ENCODE measurements at places on chromosomes 3 and 15.

GRCh38 chr3:117665296-117665695 is 955.7 kb downstream of the TUSC7 start:
- DNase-seq, result no peak

DNA sequence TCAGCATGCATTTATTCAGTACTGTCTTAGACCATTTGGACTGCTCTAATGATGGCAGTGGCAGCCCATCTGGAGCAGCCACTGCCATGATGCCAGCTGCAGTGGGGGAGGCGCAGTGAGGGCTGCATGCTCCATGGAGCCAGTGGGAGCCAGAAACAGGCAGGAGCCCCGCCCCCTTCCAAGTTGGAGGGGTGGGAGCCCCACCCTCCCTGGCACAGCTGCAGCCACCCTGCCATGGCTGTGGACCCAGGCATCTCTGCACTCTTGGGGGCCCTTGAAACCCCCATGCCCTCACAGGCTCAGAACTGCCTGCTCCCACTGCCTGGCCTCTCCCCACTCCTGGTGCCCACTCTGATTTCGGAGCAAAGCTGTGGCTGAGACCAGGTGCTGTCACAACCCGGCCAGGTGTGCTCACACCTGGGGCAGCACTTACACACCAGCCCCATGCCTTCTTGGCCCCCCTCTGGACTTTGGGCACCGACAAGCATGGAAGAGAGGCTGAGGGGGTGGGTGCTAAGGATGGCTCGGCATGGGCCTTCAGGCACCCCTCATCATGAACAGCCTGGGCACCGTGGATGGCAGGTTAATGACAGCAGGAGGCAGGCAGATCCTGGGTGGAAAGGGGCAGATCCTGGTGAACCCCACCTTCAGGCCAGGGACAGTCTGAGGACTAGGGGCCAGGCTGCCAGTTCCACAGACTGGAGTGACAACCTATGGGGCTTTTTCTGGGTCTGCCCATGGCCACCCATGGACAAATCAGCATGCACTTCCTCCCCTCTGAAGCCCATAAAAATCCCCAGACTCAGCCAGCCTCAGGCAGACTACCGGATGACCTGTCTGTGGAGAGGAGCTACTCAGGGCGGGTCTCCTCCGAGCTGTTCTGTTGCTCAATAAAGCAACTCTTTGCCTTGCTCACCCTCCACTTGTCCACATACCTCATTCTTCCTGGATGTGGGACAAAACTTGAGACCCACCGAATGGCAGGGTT is 18.3 kb downstream of the TBC1D21 start:
- no peak for DNase-seq

DNA sequence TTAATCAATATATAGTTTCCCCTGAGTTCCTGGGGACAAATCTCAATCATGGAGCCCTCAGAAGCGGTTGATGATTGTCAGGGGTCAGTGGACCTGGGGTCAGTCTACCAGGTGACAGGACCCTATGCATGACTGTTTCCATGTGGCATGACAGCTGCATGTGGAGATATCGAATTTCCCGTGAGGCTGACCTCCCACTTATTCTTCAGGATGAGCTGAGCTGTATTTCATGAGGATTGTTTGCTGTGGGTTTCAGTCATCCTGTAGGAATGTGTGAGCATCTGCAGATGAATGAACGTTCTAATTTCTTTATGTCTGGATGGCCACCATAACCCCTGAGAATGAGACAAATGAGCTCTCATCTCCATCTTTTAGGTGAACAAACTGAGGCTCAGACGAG is 93.0 kb upstream of the HES1 start:
- no peak for DNase-seq

GRCh38 chr15:66124651-66125050 is 128.9 kb downstream of the MEGF11 start:
- DNase-seq, result no peak

GRCh38 chr3:130442284-130442683 is 74.7 kb upstream of the COL6A6 start:
- DNase-seq, result no peak

- DNase-seq, result no peak
Measured at GRCh38 chr15:80837006-80837405, 57.8 kb downstream of the CEMIP start.

DNA sequence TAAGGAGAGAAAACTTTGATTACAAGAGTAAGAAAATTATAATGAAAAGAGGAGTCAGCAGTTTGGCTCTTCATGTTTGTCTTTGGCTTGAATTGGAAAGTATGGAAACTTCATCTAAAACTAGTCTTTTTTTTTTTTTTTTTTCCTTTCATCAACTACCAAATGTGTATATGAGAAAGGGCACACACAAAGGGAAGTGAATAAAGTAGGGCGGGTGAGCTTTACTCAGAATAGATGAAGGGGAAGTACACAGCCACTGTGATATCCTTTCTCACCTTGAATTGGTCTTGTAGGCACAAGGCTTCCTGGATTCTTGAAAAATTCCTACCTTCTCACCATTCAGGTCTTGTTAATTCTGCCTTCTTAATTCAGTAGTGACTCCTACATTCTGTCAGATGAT is 652.3 kb upstream of the KCNMB2 start:
- DNase-seq, result no peak
